ENCODE measurements at places on chromosomes 12 and 14.

- DNase-seq, result no peak
Observed at GRCh38 chr14:26702721-26703230, 104.9 kb upstream of the NOVA1 start.

GRCh38 chr14:71610149-71610548, 322.1 kb upstream of the RGS6 start:
- no peak for DNase-seq

GRCh38 chr14:66249544-66249943, 236.6 kb upstream of the CCDC196 start:
- DNase-seq, result no peak

DNA sequence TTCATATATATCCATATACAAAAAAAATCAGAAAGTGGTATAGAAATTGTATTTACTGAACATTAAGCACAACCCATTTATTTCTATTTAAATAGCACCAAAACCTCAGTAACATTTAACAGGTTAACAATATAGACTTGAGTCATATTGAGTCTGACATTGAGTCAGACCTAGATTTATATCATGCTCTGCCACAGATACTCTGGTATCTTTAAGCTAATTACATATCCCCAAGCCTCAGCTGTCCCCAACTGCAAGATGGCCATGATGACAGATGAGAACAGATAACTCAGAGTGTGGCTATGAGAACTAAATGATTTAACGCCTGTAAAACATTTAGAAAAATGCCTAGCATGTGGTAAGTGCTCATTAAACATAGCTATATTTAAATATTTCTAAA, 40.3 kb downstream of the IFNG start:
- DNase-seq, result no peak

- DNase-seq, result no peak
Observed at GRCh38 chr12:64086946-64087345, 135.2 kb downstream of the KICS2 start.

- DNase-seq, result no peak
Observed at GRCh38 chr14:102937331-102938175, 15.1 kb downstream of the AMN start.

GRCh38 chr12:14961466-14962152, at the start of gene ARHGDIB:
Gene ARHGDIB, minus strand, starts transcription at chr12:14961601. Its CDS starts 10,889 bp downstream, at chr12:14950712.
- peak; percentile 94 for DNase-seq

DNA sequence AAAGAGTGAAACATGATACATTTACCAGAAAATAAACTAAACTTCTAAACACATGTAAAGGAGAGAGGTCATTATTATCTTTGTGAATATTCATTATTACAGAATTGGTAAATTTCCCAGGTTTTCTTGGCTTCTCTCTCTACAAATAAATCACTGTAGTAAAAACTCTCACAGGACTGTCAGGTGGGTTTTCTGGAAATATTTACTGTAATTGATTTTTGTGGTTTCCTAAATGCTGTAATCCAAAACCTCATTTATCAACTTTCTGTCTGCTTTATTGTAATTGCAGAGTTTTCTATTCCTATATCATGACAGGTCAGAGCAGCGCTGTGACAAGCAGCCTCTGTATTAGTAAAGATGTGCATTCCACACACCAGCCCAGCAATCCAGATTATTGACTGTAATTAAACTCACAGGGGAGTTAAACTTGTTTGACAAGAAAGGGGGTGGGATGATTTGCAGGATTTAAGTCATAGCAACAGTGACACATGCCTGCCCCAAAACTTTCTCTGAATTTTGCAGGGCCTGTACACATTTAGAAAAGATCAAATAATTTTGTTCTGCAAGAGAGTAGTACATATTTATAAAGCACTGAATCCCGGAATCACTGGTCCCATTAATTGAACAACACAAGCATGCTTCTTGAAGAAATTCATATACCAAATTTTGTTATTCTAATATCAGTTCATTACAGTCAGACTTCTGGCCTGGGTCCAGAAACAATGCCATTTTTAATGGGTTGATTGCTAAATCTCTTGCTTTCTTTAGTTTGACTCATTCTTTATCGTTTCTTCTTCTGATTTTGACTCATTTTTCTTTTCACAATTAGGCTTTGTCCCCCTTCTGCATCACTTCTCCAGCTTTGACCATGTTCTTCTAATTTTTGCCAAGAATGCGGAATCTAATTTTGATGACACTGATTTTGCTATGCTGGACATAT, 42.2 kb downstream of the PTPRO start:
- DNase-seq, result no peak

DNA sequence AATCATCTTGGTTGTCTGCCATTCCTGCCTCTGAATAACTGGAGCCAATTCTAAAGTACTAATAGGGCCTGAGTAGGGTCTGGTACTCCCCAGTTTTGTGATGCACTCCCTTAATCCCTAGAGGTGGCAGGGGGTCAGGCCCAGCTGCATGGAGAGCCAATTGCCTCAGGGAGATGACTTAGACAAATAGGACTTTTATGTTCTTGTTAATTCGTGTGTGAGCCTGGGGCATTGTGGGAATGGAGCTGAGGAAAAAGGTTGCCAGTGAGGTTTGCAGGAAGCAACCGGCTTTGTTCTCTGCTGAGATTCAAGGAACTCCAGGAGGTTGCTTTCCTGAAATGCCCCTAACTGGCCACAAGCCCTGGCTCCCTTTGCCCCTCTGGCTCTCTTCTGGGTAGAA, 6.8 kb upstream of the DCD start:
- DNase-seq, result no peak

GRCh38 chr12:39606712-39607423, 12.7 kb downstream of the ABCD2 start:
- no peak for DNase-seq

DNA sequence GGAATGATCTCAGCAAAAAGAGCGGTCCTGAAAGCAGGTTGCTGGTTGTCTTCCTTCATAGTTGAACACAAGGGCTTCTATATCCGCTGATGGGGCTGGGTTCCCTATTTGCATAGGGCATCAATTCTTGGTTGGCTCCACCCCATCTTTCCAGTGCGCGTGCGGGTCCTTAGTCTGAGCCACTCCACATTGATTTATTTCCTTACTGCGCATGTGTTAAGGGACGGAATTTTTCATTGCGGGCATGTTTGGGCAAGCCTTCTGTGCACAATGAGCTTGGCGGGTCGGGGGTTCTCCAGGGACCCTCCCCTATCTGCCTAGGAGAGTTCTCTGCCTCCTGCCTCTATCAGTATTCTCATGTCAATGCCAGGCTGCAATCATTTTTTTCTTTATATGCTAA, 21.2 kb upstream of the DLGAP5 start:
- no peak for DNase-seq

- no peak for DNase-seq
Observed at GRCh38 chr12:12195081-12195480, 71.8 kb downstream of the LRP6 start.

- DNase-seq, result no peak
Observed at GRCh38 chr12:19428246-19428645, 11.0 kb upstream of the AEBP2 start.

GRCh38 chr12:132569856-132570480, 40.4 kb downstream of the LRCOL1 start:
- DNase-seq, result no peak

- no peak for DNase-seq
Observed at GRCh38 chr12:110615171-110615570, 1.2 kb downstream of the TCTN1 start.

GRCh38 chr12:2566161-2566560, 228.6 kb upstream of the FKBP4 start:
- no peak for DNase-seq

- DNase-seq, result peak; percentile 37
Observed at GRCh38 chr14:61537563-61538463, 157.5 kb upstream of the HIF1A start.

GRCh38 chr14:61598980-61599379, 96.3 kb upstream of the HIF1A start:
- peak; percentile 57 for DNase-seq

- DNase-seq, result no peak
Observed at GRCh38 chr12:68573406-68573805, 37.3 kb upstream of the RAP1B start.

DNA sequence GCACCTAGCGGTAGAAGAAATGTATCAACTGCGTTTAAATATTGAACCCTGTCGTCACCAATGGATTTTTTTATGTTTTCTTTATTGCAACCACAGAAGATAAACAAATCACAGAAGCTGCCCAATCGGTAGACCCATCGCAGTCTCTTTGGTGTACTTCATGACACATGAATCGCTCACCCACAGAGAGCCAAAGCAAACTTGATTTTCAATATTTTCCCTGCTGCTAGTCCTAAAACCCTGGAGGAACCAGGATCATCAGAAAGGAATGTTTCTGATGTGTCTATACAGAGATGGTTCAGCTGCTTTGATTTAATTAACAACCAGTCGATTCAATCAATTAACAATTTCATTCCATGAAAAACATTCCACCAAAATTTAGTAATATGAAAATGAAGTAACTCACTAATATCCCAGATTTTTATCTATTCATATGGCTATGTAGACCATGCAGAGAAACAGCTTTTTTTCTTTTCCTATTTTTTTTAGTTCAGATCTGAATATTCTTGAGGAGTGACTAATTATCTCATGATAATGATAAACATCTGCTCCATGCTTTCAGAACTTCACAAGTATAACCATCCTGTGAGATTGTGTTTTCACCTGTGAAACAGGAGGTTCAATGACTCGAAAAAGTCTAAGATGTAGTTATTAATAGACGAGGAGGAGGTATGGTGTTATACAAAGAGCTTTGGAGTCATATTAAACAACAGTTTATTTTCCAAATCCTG, 46.1 kb downstream of the DIO2 start:
- DNase-seq, result no peak

DNA sequence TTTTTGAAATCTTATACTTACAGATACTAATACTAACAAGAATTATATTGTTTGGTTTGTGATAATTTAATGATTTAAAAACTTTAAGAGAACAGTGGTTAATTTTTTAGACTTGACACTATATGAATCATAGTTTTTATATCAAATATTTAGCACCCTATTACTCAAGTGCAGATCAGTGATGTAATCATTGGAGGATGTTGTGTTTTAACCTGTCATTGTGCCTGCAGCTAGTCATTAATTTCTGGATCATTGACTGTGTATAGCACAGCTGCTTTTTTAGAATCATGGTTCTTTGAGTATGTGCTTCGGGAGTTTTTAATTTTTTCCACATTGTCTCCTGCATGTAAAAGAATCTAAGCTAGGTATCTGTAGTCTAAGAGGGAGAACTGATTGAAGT, 17.3 kb downstream of the ARID4A start:
- no peak for DNase-seq

GRCh38 chr12:131923260-131923659, 5.8 kb upstream of the PUS1 start:
- peak; percentile 78 for DNase-seq

- no peak for DNase-seq
Observed at GRCh38 chr12:24756479-24757024, 192.3 kb downstream of the BCAT1 start.

- no peak for DNase-seq
Observed at GRCh38 chr12:96329545-96329944, 70.7 kb downstream of the CDK17 start.

DNA sequence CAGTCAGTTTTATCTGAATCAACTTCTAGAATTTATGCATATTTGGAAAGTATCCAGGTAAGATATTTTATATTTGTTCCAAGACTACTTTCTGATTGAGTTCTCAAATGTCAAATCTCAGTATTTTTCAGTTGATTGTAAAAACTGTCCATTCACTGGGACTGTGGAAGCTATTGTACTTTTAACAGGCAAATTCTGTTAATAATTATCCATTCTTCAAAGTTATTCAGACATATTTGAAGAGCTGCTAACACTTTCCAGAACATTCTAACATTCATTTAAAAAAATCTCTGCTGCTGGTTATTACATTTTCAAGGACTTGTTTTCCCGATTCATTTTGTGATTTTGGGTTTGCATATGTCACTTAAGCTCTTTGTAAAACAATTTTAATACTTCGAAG, 59.7 kb downstream of the PIK3C2G start:
- DNase-seq, result no peak

DNA sequence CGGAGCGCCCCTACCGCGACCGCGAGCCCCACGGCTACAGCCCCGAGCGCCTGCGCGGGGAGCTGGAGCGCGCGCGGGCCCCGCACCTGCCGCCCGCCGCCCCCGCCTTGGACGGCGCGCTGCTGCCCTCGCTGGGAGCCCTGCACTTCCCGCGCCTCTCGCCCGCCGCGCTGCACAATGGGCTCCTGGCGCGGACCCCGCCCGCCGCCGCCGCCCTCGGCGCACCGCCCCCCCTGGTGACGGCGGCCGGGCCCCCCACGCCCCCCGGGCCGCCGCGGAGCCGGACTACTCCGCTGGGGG, 27.0 kb downstream of the LRCOL1 start:
- no peak for DNase-seq

GRCh38 chr14:62455446-62455845, 589.8 kb downstream of the KCNH5 start:
- DNase-seq, result no peak

- DNase-seq, result no peak
Observed at GRCh38 chr12:105843986-105844760, 294.6 kb downstream of the NUAK1 start.

DNA sequence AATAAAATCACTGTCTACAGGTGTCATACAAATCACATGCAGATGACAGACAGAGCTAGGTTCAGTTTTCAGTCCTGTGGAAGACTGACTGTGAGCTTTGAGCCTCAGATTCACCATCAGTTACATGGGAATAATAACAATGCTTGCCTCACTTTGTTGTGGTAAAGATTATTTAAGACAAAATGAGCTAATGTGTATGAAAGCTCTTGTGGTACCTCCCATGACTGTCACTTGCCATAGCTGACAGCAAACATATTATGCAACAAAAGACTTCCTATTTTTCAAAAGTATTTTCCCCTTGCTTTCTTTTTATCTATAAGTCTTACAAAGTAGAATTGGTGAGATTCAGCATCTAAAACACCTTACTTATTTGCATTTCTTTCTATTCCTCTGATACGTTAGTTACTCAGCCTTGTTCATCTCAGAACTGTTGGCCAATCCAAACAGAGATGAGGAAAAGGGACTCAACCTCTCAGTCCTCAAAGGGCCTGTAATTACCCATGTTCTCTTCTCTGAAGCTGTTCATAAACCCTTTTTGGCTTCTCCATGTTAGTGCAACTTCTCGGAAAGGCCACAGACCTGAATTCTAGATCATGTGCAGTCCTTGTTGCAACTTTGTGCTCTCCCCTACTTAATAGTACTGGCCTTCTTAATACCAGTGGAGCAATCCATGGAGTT, 8.8 kb upstream of the DDHD1 start:
- DNase-seq, result no peak

- DNase-seq, result no peak
Observed at GRCh38 chr14:67186789-67187584, 2.3 kb upstream of the GARIN2 start.

All from OCI-LY7 (cell line).